ENCODE measurements at places on chromosomes 13 and 19. TPM values are rescaled to one million over a fixed set of nuclear protein-coding genes. Genes with fewer than 3 reads are reported as not detected.

DNA sequence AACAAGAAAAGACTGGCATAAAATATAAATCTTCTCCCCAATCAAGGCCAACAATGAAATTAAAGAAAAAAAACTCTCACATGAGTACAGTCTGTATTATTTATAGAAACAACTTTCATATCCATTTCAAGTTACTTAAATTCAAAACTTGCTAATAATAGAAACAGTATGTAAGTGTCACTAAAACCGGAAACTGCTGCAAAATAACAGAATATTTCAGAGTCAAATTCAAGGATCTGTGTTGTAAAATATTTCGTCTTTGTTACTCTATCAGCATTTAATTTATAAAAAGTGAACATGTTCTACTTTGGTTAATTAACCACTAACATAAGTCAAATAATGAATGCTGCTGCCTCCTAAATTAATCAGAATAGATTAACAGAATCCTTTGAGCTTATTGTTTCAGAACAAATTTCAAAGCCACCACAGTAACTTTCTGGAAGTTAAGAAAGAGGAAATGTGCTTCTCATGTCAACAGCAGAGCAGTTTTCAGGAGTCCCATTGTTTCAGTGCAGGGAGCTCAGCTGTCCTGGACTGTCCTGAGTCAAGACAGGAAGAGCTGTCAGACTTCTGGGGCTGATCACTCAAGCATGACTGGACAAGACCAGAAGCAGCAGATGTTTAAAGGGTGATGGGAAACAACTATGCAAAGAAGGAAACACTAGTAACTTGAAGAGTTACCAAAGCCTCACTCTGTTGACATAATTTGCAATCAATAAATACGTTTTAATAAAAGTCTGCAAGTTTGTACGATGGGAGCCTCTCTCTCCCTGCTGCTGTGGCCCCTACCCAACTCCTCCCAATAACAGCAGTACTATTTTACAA lies 76.9 kb downstream of the FOXO1 start:
- DNase-seq: peak; percentile 78

GRCh38 chr19:12793290-12794195 lies 2.3 kb downstream of the JUNB start:
- peak; percentile 92 for DNase-seq

DNA sequence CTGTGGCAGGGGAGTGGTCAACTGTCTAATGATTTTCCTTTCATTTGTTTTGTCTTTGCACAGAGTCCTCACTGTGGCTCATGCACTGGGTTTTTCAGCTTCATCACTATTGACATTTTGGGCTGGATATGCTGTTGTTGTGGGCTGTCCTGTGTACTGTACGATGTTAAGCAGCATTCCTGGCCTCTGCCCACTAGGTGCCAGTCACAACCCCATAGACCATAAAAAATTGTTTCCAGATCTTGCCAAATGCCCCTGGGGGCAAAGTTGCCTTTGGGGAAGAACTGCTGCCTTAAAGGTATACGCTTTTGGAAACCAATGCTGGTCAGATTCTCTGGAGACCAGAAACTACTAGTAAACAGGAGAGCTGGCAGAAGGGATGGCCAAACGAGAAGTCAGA lies 310.4 kb downstream of the SPRY2 start:
- DNase-seq: peak; percentile 87

DNA sequence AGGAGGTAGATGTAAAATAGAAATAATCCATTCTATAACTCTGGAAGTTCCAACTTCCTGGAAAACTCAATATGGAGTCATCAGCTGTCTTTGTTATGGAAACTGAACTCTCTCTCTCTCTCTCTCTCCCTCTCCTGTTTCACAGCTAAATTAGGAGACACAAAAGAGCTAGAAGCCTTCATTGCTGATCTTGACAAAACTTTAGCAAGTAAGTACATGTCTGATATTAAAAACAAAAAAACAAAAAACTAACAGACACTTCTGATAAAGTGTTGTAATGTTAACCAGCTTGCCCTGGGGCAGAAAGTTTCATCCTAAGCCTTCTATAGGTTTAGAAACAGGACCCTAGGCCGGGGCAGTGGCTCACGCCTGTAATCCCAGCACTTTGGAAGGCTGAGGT lies 11.3 kb downstream of the RGCC start:
- DNase-seq: no peak

The TUBA3C gene
- not detected for total RNA-seq

The ZFP36 gene
- 6.4 TPM for total RNA-seq

The ZNF99 gene
- not detected for total RNA-seq

Measured in RPMI7951 (cell line).